ENCODE measurements at places on chromosomes 3 and 15.
A peak's percentile ranks its signal among the peaks of the same experiment; 100 is the strongest.

GRCh38 chr15:70023064-70023768 lies 74.5 kb downstream of the TLE3 start:
- peak; percentile 75 for DNase-seq

DNA sequence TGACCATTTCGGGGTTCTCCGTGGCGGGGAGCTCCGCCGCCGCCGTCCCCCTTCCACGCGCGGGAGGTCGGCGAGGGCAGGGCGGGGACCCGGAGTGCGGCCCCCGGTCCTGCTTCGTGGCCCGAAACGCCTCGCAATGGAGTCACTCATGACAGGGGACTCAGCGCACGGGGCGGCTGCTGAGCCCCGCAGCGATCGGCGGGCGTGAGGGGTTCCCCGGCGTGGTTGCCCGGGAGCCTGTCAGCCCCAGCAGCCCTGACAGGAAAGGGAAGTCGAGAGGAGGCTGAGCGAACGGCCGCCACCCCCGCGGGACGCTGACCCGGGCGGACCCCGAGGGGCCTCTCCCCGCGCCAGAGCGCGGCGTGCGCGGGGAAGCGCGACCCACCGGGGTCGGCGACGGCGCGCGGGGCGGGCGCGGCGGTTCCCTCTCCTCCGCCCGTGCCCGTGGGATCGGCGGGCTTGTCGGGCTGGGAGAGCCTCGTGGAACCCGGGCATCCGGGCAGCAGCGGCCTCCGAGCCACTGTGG lies 564 bp upstream of the PIGZ start:
- peak; percentile 78 for DNase-seq

DNA sequence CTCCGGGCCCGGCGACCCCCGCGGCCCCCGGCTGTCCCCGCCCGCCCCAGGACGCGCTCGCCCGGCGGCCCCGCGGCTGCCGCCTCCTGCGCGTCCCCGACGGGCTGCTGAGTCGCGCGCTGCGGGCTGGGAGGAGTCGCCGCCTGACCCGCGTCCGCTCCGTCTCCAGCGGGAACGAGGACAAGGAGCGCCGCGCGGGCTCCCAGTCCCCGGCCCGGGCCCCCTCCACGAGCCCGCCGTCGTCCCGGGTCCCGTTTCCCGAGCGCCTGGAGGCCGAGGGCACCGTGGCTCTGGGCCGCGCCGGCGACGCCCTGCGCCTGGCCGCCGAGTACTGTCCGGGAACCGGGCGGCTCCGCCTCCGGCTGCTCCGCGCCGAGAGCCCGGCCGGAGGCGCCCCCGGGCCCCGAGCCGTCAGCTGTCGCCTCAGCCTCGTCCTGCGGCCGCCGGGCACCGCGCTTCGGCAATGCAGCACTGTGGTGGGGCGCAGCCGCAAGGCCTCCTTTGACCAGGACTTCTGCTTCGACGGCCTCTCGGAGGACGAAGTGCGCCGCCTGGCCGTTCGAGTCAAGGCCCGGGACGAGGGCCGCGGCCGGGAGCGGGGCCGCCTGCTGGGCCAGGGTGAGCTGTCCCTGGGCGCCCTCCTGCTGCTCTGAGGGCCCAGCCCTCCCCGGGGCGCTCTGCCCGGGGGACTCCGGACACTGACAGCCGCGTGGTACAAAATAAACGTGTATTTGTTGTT lies 1.5 kb downstream of the C2CD4A start:
- peak; percentile 75 for DNase-seq

GRCh38 chr3:44969828-44970179 lies 6.2 kb downstream of the ZDHHC3 start:
- no peak for DNase-seq

DNA sequence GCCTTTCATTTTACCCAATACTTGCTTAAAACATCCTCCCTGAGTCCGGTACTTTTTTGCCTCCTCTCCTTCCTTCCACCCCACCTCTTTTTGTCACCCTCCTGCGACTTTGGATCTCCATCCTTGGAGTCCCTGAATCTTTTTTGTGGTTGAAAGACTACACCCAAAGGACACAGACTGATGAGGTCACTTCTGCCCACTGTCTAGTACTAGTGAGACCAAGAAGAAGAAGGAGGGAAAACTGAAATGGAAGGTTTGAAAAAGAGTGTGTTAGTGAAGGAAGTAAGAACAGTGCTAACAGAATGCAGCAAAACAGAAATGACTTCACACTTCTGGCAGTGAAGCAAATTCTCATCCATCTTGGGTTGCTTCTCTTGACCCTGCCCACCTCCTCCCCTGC lies 6.6 kb downstream of the B3GNT5 start:
- peak; percentile 25 for DNase-seq

- no peak for DNase-seq
Observed at GRCh38 chr3:186520431-186520830, 23.7 kb downstream of the CRYGS start.

GRCh38 chr3:111732252-111732879 lies 126.7 kb upstream of the PHLDB2 start:
- no peak for DNase-seq

DNA sequence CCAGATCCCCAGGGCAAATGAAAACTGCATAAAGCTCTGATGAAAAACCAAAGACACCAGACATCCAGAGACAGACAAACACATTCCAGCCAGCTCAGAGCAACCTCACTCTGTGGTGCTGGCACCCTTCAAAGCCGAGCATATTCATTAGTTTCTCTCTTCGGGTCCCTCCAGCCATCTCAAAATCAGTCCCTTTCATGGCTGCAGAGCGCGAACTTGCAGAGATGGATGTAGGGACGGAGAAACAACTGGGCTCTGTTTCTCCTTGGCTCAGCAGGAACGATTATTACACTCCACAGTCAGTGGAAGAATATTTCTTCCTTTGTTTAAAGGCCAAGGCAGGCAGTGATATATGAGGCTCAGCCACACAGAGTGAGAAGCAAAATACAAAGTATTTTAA lies 50.4 kb upstream of the SYN2 start:
- no peak for DNase-seq

GRCh38 chr3:1088503-1088902 lies 4.3 kb upstream of the CNTN6 start:
- DNase-seq: no peak

- no peak for DNase-seq
Observed at GRCh38 chr3:64992530-64993285, 304.9 kb upstream of the ADAMTS9 start.

DNA sequence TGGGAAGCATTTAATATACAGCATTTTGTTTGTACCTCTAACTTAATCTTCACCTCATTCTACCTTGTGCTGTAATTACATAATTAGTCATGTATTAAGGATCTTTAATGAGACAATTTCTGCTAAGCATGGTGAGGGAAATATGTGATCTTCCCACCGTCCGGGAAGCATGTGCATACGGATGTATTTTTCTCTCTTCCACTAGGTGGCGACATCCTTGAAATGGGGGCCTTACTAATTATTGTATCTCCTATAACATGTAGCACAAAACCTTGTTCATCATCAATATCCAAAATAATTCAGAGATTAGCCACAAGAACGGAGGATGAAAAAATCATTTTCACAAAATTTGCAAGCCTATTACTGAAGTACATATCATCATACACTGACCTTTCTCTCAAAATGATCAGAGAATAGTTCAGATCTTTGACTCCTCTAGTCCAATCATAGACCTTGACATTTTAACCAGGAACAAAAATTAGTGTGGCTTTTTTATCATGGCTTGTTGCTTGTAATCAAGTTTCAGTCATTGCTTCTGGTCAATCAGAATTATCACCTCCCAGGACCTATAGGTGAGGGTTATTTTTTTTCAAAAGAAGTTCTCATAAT lies 148.9 kb upstream of the GBE1 start:
- peak; percentile 48 for DNase-seq

DNA sequence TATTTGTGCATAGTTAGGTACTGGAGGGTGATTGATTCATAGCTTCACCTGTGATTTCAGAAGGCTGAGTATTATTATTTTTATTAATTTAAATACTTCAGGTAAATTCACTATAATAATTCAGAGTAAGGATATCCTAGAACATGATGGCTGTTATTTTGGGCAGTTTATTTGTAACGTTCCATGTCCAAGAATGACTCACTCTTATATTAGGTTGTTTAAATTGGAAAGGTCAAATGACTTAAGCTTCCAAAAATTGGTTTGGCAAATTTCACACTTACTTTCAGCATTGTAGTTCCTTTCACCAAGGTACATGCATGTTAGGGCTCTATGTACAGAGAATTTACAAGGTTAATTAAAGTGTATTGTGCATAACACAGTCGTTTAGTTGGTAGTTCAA lies 120.2 kb downstream of the EPHA3 start:
- DNase-seq: no peak

- peak; percentile 63 for DNase-seq
Observed at GRCh38 chr15:62779036-62779770, 263.3 kb upstream of the TPM1 start.

DNA sequence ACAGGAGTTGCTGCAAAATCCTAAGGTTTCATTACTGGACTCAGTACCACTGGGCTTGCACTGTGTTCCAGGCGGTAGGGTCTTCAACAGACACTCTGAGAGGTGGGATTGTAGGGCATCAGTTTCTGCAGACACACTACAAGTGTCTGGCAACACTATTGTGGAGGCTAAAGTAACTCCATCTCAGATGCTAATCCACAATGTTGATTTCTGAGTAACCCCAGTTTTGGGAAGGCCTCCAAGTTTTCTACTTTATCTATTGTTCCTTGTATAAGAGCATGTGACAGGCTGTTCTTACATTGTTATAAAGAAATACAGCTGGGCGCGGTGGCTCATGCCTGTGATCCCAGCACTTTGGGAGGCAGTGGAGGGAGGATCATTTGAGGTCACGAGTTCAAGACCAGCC lies 2.5 kb upstream of the ABHD5 start:
- no peak for DNase-seq

- no peak for DNase-seq
Observed at GRCh38 chr3:117995842-117996437, 1038.7 kb downstream of the IGSF11 start.

DNA sequence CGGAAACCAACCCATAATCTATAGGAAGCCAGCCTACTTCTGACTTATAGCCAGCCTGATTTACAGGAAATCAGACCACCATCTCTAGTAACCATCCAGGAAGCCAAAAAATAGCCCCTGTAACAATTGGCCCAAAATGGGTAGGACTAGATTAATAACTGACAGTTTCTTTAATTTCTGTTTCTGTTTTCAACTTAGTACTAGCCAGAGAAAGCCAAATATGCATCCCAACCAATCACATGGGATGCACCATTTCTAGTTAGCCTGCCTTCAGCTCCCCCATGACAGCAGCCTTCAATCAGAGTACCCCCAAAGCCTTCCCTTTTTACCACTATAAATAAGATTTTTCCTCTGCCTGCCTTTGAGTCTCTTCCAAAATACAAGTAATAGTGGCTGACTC lies 239.1 kb upstream of the GADL1 start:
- no peak for DNase-seq

DNA sequence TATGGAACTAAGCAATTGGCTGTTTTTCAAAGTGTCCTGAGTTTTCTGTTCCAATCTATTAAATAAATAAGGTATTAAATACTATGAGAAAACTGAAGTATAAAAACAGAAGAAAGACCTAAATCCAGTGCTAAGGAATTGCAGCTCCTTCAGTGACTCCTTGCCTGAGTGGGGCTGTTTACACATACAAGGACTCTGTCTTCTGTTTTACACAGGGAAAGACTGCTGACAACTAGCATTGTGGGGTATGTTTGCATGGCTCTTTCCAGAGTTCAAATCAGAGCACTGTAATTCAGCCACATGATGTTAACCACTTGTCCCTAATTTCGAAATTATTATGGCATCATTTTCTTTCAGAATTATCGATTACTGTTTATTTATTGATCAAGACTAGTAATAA lies 31.3 kb upstream of the MEIS2 start:
- DNase-seq: no peak

- DNase-seq: no peak
Observed at GRCh38 chr15:75718328-75718727, 5.7 kb upstream of the CSPG4 start.

DNA sequence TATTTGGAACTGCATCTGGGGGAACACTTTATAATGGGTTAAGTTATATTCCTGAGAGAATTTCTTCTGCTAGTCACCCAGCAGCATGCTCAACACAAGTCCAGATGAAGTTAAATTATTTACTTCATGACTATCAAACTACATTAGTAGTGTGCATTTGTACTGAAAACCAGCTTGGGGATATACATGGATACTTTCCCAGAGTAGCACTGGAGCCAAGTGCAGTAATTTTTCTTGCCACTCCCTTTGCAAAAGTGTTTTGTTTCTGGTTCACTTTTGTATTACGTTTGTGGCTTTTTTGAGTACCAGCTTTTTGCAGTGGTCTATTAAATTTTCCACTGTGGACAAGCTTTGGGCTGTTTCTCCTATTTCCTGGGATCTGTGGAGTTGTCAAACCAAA lies 243.0 kb downstream of the AGBL1 start:
- DNase-seq: no peak

Measured in suppressor macrophage (primary cell).